EL (cell line): ENCODE measurements at places on chromosomes 6 and 20.

DNA sequence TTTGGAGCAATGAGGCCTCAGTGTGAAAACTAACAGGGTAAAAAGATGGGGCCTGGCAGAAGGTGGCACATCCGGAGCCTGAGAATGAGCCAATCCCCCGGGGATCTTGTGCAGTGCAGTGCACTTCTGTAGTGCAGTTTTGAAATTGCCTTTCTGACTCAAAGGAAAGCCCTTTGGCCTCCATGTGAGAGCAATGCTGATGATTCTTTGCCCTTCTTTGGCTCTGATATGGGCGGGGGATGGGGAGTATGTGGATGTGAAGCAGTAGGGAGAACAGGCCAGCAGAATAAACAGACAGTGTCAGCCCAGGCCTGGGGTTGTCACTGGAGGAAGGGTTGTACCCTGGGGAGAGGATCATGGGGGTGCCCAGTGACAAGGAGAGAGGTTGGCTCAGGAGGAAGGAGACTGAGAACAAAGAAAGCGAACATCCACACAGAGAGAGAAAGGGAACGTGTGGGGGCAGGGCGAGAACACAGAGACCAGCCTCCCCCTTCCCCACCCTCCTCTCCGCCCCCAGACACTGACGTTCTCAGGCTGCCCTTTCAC lies 351.2 kb downstream of the CDC5L start:
- DNase-seq = peak; percentile 69

DNA sequence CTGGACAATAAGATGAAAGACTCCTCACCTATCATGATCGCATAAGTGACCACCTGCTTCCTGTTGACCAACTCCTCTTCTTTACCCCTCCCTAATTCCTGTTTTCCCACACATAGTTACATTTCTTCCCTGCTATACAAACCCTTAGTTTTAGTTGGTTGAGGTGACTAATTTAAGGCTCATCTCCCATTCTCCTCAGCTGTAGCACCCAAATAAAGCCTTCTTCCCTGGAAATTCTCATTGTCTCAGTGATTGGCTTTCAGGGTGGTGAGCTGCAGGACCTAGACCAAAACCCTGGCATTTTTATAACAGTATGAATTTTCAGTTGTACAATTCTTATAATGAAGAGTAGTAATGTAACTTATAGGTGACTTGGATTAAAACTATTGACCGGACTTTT lies 2.1 kb downstream of the FKBP1C start:
- DNase-seq = no peak

GRCh38 chr20:50071039-50071888 lies 41.7 kb downstream of the UBE2V1 start:
- DNase-seq = peak; percentile 81

DNA sequence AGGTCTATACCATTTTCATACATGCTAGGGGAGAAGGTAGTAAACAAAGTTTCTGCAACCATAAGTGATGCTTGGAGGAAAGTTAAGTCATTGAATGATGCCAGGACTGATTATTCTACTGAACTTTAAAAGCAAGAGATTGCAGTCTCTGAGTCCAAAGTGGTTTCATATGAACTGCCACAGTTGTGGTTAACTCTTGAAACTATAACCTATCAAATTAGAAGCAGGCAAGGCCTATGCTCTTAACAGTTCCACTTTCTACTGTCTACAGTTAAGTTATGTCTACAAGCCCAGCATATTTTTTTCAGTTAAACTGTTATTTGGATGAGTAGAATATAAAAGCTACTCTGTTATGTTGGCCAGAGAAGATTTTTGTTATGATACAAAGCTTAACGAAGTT lies 326.5 kb upstream of the RUNX2 start:
- DNase-seq = no peak

GRCh38 chr6:98579079-98579478 lies 255.3 kb upstream of the POU3F2 start:
- DNase-seq = peak; percentile 64

DNA sequence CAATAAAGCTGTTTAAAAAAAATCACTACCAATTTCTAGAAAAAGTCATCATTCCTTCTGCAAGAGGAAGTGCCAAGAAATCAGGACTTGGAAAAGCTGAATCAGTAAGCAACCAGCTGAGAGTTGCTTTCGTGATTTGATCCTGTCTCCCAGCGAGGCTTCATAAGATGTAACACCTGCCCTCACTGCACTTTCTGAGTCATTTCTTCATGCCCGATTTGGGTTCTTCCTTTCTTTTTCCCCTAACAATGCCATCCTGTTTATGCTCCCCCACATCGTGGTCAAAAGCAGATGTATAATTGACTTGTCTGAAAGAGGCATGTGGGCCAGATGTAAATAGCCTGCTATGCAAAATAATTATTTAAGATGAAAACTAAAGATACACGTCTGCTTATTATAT lies 52.1 kb downstream of the RIPOR2 start:
- peak; percentile 80 for DNase-seq

DNA sequence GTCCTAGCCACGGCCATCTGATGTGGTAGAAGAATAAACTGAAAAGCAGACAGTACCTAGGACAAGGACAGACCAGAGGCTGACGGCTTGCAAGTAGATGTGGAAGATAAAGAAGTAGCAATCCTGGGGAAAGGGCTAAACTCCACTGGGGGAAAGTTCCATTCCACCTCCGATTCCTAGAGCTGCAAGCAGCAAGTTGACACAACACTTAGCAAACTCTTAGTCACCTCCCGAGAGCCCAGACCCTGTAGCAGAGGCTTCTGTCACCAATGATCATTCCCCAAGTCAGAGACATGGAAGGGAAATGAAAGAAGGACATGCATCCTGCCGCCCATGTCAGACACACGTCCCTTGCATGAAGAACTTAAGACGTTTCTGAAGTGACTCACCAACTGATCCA lies 99.2 kb upstream of the RPS6KA2 start:
- DNase-seq = no peak

DNA sequence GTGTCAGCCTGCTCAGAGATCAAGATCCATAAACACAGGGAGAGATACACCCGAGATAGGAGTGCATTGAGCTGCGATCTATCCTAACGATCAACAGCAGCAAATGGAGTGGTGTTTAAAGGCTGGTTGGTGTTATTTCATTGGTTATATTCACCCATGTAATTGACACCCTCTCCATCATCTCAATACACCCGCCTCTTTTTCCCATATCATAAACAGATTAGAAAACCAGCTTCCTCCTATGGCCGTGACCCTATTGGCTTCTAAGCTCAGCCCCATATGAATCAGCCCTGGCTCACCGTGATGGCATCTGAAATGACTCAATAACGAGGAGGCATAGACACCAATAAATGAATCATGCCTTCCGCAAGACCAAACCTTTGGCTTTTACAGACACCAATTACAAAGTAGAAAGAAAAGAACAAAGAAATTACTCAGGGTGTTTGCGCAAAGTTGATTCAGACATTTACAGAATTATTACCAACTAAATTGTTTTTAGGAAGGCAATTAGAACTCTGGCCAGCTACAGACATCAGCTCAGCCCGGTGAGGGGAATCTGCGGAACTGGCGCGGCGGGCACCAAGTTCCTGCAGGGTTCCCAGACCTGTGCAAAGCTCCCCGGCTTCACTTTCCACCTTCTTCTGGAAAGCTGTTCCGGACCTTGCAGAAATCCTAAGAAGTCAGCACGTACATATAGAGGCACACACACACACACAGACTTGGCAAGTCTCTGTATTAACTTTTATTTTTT lies 11.5 kb downstream of the PMEPA1 start:
- DNase-seq = peak; percentile 99

- no peak for DNase-seq
Measured at GRCh38 chr6:46203391-46204177, 32.8 kb upstream of the ENPP5 start.
